ENCODE measurements at places on chromosomes 6 and 20. TPM values are rescaled to one million over a fixed set of nuclear protein-coding genes. Genes with fewer than 3 reads are reported as not detected.

DNA sequence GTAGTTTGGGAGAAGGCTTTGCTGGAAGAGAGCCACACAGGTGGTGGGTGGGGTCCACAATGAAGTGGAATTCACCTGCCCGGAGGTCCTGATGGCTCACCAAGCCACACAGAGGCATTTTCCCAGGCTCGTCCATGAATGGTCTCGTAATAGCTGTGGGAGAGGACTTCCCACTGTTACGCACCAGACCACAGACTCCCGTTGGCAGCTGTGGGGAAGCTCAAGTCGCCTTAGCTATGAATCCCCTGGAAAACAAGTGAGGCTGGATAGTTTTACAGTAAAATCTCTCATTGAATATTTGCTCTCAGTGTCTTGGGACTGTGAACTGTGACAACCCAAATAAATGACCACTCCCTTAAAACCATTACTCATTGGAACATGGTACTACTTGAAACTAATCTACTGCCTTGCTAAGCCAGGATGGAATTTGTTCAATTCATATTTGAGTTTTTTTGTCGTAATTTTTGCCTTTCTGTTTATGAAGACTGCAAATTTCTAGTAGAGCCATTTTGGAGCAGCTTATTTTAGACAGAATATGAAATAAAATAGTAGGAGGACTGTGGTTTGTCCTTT, 79.4 kb downstream of the JAG1 start:
- ATAC-seq = no peak
- H3K36me3 ChIP-seq = peaks cover 10% of the 10 kb centered on the region
- no peak overlapping the region for H3K27ac ChIP-seq
- no peaks in the 10 kb centered on the region for H3K27me3 ChIP-seq
- peaks cover 14% of the 10 kb centered on the region for H3K4me1 ChIP-seq

GRCh38 chr20:32506721-32507120, 78.4 kb downstream of the NOL4L start:
- peak overlapping the region; percentile 70 for H3K27ac ChIP-seq
- peaks cover 42% of the 10 kb centered on the region for H3K4me1 ChIP-seq
- H3K36me3 ChIP-seq = peaks cover 39% of the 10 kb centered on the region
- no peak for ATAC-seq
- H3K4me3 ChIP-seq = no peak overlapping the region
- no peaks in the 10 kb centered on the region for H3K27me3 ChIP-seq

GRCh38 chr6:11773013-11773412, 5.6 kb downstream of the ADTRP start:
- no peaks in the 10 kb centered on the region for H3K36me3 ChIP-seq
- no peak overlapping the region for H3K4me3 ChIP-seq
- H3K27me3 ChIP-seq = no peaks in the 10 kb centered on the region
- H3K4me1 ChIP-seq = peaks cover 17% of the 10 kb centered on the region

CCN2 gene
- not detected for total RNA-seq

RNF144B gene
- 1.4 TPM for total RNA-seq

FAM83D gene
- total RNA-seq = 15.9 TPM

Measured in activated T-helper 17 cell treated with anti-CD3 and anti-CD28 coated beads, Interleukin-2, amount 50 U/mL, for 72 hours (primary cell).